ENCODE measurements at places on chromosomes 2 and 18.

- DNase-seq: no peak
Observed at GRCh38 chr18:23761941-23762340, 72.7 kb downstream of the LAMA3 start.

- DNase-seq: peak; percentile 6
Observed at GRCh38 chr2:67234440-67234839, 162.7 kb upstream of the ETAA1 start.

GRCh38 chr2:6667326-6667725 is 198.4 kb downstream of the CMPK2 start:
- no peak for DNase-seq

GRCh38 chr2:183964565-183964964 is 633.8 kb upstream of the ZNF804A start:
- DNase-seq: no peak

- no peak for DNase-seq
Observed at GRCh38 chr2:158970241-158970751, 1.9 kb downstream of the TANC1 start.

GRCh38 chr2:220664272-220665107 is 907.6 kb downstream of the EPHA4 start:
- DNase-seq: no peak

DNA sequence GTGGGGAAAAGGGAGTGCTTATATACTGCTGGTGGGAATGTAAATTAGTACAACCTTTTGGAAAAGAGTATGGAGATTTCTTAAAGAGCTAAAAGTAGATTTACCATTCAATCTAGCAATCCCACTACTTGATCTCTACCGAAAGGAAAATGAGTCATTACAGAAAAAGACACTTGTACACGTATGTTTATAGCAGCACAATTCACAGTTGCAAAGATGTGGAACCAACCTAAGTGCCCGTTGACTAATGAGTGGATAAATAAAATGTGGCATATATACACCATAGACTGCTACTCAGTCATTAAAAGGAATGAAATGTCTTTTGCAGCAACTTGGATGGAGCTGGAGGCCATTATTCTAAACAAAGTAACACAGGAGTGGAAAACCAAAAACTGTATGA is 29.5 kb downstream of the FLACC1 start:
- no peak for DNase-seq

DNA sequence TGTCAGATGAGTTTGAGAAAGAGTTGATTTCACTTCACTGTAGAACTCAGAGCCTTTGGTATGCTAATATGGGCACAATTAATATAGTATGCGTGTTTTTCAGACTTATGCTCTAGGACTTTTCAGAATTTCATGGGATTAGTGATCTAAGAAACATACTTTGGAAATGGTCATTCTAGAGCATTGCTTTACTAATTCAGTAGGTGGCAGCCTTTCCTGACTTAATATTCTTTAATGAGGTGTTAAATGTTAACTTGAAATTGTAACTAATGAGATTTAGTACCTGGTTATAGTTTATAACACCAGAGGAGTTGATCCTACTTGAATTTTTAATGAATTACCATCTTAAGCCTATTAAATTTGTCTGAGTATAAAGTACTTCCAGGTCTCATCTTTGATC is 28.4 kb downstream of the ACTR2 start:
- no peak for DNase-seq

DNA sequence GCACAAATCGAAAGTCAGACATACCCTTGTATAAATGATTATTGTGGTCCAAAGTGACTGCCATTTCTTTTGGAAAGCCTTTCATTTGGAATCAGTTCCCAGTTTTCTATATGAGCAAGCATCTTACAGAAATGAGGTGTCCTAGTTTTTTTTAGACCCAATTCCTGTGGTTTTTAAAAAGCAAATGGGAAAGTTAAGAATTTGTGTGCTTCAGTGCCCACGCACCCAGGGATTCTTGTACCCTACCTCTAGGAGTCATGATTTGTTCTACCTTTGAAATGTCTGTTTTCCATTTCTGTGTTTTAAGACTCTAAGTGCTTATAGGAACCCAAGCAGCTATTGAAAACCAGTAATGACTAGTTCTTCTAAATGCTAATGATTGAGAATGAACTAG is 218.1 kb downstream of the CAMKMT start:
- no peak for DNase-seq

DNA sequence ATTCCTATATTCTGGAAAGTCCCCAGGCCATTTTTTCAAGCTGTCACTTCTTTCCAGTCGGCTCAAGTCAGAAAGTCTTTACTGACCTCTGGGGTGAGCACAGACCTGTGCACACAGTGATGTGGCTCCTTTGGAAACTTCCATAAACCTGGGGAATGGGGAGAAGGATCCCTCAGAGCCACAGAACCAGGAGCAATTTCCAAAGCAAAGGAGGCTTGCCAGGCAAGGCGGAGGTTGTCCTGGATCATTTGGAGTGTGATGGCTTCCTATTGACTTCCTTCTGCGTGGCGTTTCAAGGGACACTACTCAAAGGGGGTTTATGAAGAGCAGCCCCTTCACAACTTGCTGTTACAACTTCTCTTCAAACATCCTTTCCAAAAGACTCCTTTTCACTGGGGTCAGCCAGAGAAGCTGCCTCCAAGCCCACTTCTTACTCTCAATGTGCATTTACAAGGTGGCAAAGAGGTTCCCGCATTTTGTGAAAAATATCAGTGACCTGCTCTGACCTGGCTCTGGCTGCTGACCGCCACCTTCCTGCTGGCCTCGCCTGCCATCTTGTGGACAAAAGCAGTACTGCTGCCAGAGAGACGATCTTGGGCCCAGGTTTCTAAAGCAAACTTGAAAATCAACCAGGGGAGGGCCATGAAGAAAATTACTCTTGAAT is 18.2 kb upstream of the TMEM247 start:
- peak; percentile 67 for DNase-seq

GRCh38 chr2:68987021-68987503 is 12.6 kb downstream of the GKN1 start:
- no peak for DNase-seq

DNA sequence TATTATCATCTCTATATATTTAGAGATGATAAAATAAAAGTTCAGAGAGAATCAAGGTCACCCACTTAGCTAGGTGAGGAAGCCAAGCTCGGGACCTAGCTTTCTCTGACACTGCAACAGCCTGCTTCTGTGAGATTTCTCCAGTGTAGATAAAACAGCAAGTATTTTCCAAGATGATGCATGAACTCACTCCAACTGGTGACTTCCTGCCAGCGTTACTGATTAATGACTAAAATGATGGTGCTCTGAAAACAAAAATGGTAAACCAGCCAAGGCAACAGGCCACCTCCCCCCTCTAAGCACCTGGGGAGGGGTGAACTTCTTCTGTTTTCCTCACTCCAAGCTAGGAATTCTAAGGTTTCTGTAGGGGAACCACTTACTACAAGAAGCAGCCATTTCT is 510.2 kb upstream of the ID2 start:
- no peak for DNase-seq

GRCh38 chr2:238667008-238667407 is 180.9 kb upstream of the TWIST2 start:
- DNase-seq: peak; percentile 92

DNA sequence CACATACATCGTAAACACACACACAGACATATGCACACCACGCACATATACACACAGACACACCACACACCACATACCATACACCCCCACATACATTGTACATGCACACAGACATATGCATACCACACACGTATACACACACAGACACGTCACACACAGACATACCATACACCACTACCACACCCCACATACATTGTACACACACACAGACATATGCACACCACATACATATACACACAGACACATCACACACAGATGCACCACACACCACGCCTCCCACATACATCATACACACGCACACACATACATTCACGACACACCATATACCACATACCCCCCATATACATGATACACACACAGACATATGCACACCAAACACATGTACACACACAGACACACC is 58.4 kb downstream of the KIF5C start:
- DNase-seq: no peak

DNA sequence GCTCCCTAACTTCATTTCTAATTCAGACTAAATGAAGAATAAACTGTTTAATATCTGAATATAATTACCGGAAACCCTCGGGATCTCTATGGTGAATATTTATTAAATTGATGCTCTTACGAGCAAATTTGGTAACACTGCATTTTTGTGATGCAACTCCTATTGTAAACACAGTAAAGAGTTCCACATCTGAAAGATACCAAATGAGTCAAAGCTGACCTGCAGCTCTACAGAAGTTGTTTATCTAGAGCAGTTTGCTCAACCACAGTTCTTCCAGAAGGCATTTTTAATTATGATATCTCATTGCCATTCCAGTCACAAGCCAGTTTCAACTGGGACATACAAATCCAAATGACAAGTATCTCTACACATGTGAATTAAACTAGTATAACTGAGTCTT is 129.7 kb downstream of the PKP4 start:
- no peak for DNase-seq

DNA sequence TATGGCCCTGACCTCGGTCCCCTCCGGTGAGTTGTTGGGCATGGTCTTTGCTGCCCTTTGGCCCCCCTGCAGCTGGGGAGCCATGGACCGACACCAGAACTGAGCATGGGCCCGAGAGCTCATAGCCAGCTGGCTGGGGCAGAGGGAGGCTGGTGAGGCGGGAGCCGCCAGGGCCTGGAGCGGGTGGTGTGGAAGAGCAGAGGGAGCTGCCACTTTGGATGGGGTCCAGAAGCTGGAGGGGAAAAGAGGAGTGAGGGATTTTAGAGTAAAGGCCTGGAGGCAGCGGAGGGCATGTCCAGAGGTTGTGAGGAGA is 16.5 kb upstream of the CNNM3 start:
- DNase-seq: no peak

- no peak for DNase-seq
Observed at GRCh38 chr2:68905116-68905515, 33.9 kb upstream of the BMP10 start.

DNA sequence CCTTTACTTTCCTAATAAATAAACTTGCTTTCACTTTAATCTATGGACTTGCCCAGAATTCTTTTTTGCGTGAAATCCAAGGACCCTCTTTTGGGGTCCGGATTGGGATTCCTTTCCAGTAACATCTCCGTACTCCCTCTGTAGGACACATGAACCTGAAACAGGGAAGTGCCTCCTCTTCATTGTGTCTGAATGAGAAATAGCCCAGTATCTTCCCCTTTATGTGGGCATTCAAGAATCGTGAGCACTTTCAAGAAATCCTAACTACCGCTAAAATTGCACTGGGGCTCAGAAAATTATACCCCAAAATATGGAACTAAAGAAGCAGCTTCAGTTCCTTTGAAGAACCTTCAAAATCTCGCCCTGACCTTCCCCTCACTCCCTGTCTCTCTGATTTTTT is 7.8 kb upstream of the POMC start:
- DNase-seq: no peak

GRCh38 chr2:60549928-60550177 is 3.6 kb downstream of the BCL11A start:
- no peak for DNase-seq

DNA sequence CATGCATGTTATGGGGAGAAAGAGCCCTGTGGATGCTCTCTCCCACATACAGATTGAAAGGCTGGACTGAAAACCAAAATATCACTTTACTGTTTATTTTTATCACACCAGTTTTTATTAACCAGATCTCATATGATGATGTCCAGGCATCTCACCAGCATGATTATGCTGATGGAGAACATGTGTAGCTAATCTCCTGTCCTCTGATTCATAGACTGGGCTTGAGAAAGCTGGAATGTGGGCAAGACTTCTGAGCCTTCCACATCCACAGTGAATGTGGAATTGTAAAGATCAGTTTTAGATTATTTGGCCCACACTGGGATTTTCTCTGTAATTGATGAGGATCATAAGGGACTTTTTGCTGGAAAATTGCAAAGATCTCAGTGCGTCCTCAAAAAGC is 137.9 kb downstream of the ICOS start:
- no peak for DNase-seq

DNA sequence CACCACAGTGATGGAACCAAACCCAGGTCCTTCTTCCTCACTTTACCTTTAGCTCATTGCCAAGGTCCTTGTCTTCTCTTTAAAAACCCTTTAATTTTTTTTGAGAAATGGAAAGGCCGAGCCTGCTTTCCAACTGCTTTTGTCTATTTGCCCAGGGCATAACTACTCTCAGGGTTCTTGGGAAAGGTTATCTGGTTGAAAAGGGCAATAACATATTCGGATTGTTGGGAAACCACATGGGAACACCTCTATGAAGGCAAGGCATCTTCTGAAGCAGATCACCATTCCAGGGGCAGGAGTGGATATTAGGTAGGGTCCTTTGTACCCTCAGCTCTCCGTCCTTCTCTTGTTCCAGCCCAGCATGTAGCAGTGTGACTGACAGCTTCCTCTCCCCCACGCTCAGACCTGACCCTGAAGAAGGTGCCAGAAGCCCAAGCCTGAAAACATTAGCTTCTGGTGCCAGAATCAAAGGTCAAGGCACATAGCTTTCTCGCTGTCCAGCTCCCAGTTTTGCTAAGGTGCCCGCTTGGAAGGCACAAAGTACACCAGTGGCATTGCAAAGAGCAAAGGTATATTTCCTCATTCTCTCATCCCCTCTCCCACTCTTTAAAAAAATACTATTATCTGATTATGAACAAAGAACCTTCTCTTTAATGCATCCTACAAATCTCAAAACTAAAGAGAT is 123.2 kb upstream of the LINC00305 start:
- DNase-seq: no peak

GRCh38 chr18:55856679-55857078 is 268.7 kb upstream of the TCF4 start:
- DNase-seq: no peak

- DNase-seq: no peak
Observed at GRCh38 chr2:73987109-73987947, 2.6 kb downstream of the TET3 start.

- DNase-seq: no peak
Observed at GRCh38 chr2:101267671-101268656, 15.3 kb downstream of the CNOT11 start.

DNA sequence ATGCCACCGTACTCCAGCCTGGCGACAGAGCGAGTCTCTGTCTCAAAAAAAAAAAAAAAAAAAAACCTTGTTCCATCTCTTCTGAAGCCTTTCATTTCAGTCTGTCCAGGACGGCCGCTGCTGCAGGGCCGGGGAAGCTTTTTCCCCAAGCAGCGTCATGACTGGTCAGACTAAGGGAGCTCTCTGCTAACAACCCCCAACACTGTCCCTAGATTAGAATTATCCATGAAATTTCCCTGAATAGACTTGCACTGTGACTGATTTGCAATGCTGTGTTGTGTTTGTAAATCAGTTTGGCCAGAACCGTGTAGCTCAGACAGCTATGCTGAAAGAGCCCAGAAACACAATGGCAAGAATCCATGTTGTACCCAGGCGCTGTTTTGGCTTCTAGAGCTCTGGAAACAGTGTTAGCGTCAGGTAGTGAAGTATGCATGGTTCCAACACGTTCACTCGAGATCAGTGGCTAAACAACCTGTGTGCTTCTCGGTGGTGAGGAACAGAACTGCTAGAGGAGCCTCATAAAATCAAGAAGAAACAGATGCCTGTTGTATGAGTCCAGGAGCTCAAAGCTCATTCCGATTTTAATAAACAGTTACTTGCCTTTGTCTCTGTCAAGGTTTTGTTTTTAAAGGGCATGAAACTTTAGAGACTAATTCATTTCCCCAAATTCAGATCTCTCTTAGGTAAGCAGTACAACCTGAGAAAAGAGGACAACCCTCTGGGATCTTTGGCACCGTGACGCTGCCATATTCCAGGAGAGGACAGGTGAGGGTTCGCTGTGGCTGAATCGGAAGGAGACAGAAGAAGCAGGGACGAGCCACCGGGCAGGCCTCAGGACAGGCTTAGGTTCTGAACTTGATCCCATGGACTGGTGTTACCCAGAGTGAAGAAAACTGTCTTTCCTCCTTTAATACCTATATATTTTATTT is 43.5 kb downstream of the GORASP2 start:
- no peak for DNase-seq

All from foreskin melanocyte (primary cell).